Mononuclear cell (primary cell): ENCODE measurements at places on chromosomes 7 and 10. TPM values are rescaled to one million over a fixed set of nuclear protein-coding genes. Genes with fewer than 3 reads are reported as not detected.

BEND7 gene
- 0.31 TPM for total RNA-seq

ADAP1 gene
- 24.3 TPM for total RNA-seq

GRID1 gene
- not detected for total RNA-seq

FAM24A gene
- not detected for total RNA-seq

MKX gene
- total RNA-seq: not detected

MYH16 gene
- not detected for total RNA-seq

ANKRD7 gene
- 0.42 TPM for total RNA-seq

RGS10 gene
- 181 TPM for total RNA-seq

PNLIPRP3 gene
- total RNA-seq: not detected

CTNNA3 gene
- total RNA-seq: 0.42 TPM

TMEM213 gene
- total RNA-seq: not detected

HOXA11 gene
- total RNA-seq: not detected

POLR2J2 gene
- 7.9 TPM for total RNA-seq

MTPN gene
- 181 TPM for total RNA-seq

TUBAL3 gene
- total RNA-seq: not detected

DUSP5 gene
- 64.2 TPM for total RNA-seq

TBC1D12 gene
- total RNA-seq: 18.2 TPM

CYP26C1 gene
- not detected for total RNA-seq

PDZD7 gene
- total RNA-seq: 0.21 TPM

FXYD4 gene
- not detected for total RNA-seq

ABCB4 gene
- total RNA-seq: 7.2 TPM

CYP2C19 gene
- not detected for total RNA-seq

DIP2C gene
- 1.7 TPM for total RNA-seq

SPDYE16 gene
- 0.10 TPM for total RNA-seq
